ENCODE measurements at places on chromosomes 3 and 15.

- DNase-seq = peak; percentile 86
These were observed 924 bp upstream of the SIN3A start for GRCh38 chr15:75452364-75452864.

DNA sequence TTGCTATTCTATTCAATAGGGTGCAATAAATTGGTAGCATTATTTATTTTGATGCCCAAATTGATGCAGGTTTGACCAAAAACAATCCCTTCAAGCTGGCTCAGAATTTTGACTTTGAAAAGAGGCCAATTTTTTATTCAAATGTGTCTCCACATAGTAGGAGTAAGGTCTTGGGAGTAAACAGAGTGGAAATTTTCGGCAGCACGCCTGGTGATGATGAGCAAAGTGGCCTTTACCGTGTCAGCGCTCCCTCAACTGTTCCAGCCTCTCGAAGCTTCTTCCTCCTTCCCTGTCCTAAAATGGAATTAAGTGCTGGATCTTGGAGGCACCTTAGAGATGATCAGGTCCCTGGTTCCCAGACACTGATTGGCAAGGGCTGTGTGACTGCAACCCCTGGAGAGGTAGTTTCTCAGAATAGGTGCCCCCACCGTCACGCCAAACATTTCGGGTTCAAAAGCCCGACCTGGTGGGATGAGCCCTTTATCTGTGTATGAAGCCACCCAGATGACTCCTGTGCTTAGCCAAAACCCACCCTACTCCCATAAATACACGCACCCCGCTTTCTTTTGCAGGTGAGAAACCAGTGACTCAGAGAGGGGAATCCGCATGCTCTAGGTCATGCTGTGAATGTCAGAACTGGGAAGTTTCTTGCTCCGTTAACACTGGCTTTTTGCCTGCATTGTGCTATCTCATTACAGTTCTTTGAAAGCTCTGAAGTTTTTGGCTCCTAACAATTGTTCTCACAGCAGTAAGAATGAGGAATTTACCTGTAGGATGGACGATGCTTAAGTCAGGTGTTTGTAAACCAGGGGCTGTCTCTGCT, 89.1 kb downstream of the CRYGS start:
- no peak for DNase-seq

DNA sequence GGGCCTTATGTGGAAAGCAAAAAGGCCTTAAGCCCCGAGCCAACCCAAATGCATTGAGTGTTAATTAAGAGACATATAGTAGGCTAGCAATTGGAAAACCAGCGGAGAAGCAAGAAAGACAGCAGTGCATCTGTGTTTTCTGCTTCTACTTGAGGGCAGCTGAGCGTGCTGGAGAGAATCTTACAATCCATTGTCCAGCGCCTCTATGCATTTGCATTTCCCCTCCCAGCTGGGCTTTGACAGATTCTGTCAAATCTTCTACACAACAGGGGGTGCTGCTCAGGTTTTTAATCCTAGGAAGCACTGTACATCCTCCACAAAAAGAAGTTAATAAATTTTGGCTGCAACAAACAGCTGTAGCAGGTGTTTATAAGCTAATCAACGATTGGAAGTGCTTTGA, 23.9 kb downstream of the SSR3 start:
- no peak for DNase-seq

- DNase-seq = no peak
These were observed 8.7 kb downstream of the SPINT1 start for GRCh38 chr15:40852529-40852928.

DNA sequence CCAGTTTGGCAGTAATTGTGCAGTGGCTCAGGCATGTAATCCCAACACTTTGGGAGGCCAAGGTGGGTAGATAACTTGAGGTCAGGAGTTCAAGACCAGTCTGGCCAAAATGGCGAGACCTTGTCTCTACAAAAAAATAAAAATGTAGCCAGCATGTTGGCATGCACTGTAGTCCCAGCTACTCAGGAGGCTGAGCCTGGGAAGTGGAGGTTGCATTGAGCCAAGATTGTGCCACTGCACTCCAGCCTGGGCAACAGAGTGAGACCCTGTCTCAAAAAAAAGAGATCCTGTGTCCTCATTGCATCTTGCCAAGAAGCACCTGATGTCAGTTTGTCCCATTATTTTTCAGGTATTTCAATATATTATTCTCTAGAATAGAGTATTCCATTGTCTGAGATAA, 61.8 kb downstream of the CRTC3 start:
- DNase-seq = no peak

DNA sequence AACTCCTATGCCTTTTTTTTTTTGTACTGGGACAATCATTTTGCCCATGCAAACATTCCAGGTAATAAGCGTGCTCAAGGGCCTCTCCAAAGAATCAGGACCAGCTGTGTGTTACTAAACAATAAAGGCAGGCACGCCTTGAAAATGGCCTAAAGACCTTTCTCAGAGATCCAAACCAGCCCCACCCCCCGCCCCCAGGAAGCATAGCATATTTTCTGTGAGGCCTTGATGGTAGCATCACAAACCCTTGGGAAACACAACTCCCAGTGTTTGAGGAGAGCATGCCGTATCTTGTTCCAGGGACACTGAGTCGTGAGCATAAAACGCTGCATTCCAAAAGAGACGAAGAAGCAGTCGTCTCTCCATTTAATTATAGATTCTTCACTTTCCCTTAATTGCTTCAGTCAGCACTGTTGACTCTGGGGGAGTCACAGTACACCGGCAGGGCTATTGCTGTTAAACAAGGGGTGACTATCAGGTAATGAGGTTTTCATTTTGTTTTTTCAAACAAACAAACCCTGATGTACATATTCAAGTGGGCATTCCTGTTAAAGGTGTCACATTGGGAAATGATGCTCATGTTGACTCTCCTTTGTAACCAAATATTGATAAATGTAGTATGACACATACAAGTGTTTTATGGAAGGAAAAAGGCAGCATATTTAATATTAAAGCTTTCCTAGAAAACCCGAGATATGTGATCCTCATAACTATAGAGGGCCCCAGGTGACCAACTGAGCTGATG, 4.4 kb upstream of the TPM1 start:
- DNase-seq = no peak

DNA sequence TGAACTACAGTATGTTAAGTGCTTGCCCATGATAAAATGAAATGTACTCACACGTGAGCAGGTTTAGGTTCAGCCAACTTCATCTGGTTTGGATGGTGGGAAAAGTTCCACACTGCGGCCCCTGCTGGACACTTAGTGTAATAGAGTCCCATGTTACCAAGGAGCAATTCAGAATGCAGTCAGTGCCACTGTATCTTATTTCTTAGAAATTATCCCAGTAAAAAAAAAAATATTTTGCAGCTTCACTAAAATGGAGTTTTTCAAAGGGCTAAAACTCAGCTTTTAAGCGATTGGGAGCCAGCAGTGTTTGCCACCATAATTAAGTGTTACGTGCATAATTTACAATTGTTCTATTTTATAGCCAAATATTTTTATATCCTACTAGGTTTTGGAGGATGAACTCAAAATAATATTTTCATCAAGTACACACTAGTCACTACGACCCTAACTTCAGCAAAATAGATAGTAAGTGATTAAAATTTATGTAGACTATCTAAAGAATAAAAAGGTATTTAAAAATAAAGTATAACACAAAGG, 371.7 kb upstream of the GBE1 start:
- peak; percentile 58 for DNase-seq

DNA sequence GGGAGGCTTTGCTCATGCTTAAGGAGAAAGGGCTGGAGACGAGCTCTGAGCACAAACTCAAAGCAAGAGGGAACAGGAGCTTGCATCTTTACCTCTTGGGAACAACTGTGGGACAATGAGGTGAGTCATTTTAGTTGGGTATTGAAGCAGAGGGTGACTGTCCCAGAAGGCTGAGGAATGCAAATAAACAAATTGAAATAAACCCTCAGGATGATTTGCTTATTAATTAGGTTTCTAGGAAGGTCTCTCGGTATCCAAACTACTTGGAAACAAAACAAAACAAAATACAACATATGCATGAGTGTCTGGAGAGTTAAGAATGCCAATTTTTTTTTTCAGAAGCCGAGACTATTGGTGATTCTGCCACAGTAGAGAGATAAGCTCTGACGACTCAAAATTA, 38.4 kb upstream of the CACNA2D3 start:
- DNase-seq = no peak

DNA sequence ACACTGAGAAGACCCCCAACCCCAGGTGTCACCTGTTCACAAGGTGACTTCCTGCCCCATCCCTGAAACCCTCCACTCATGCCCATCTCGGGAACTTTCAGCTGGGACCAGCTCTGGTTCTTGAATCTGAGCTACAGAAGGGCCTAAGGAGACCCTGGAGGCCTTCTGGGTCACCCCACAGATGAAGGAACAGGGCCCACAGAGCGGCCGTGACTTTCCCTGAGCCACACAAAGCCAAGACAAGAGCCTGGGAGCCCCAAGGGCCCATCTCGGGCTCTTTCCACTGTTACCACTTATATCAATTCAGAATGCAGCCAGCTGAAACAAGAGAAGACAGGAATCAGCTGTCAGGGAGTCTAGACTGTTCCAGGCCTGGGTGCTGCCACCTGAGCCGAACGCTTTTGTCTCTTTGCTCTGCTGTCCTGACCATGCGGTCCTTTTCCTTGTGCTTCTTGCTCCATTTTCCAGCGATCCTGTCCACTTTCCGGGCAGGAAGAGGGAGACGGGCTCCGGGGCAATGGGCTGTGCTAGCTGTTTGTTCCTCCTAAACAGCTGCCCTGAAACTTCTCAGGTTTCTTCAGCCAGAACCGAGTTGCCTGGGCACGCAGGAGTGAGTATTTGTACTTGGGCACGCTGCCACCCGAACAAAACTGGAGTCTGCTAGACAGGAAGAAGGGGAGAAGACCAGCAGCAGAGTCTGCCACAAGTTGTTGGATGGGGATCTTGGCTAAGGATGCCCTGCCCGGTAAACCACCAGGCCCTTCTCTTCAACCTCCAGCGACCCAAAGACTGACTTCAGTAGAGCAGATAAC, 28.0 kb upstream of the PIGZ start:
- DNase-seq = no peak

DNA sequence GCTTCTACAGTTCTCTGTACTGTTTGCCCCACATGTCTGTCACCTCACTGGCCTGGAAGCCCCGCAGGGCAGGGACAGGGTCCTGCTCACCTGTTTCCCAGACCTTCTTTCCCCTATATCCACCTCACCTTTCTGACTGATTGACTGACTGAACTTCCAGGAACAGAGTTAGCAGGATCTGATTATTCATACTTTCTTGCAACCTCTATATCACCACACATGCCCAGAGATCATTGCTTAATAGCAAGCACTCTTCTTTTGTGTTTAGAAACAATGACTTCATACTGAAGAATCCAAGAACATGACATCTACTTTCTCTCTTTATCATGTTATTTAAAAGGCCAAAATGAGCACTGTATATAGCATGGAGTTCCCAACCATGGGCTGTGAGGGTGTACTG, 18.0 kb upstream of the CLEC3B start:
- DNase-seq = no peak

DNA sequence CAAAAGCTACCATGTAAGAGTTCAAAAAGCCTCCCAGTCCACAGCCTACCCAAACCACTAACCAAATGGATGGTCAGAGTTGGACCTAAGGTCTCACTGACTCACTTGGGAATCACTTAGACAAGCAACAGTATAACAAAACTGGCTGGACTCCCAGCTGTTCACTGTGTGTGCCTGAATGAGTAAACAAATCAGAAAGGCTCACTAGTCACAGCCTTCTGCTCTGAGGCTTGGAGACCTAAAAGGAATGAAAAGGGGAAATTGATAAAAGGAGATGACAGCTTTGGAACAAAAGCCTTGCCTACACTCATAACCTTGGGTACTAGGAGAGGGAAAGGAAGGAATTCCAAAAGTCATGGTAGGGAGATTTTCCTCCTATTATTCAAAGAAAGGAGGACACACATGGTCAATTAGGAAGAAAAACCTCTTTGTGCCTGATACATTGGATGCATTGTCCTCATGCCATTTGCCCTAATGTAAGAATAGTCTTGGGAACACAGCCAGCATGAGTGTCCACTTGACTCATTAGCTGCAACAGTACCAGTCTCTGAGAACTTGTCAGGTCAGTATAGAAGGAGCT, 92.3 kb downstream of the FRMD5 start:
- no peak for DNase-seq

DNA sequence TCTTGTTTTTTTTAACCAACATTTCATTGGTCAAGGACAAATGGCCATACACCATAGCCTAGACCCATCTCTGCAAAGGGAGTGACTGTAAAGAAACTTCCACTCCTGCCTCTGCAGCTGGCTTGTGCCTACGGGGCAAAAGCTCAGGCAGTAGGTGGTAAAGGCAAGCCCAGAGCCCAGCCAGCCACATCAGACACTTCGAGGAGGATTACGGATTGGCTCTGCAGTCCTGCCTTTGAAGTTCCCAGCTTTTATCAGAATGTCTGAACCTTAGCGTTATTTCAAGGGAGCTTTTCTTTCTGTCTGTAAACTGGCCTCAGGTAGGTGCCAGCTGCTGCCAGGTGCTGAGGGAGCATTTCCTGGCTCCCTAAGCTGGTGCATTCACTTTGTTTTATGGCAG, 15.6 kb downstream of the ZNF710 start:
- no peak for DNase-seq

DNA sequence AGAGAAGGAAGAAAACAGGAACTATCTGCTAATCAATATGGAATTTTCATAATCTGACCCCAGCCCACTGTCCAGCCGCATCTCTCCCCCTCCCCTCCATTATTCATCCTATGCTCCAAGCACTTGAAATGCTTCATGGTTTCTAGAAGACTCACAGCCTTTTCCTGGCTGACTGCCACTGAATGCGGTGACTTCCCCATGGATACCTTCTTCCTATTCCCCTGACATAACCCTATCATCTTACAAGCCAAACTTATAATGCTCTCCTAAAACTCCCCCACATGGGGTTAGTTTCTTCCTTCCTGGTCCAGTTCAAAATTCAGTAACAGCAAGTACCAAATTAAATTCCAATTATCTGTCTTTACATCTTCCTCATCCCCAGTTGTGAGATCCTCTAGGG, 31.2 kb upstream of the PTX3 start:
- no peak for DNase-seq

DNA sequence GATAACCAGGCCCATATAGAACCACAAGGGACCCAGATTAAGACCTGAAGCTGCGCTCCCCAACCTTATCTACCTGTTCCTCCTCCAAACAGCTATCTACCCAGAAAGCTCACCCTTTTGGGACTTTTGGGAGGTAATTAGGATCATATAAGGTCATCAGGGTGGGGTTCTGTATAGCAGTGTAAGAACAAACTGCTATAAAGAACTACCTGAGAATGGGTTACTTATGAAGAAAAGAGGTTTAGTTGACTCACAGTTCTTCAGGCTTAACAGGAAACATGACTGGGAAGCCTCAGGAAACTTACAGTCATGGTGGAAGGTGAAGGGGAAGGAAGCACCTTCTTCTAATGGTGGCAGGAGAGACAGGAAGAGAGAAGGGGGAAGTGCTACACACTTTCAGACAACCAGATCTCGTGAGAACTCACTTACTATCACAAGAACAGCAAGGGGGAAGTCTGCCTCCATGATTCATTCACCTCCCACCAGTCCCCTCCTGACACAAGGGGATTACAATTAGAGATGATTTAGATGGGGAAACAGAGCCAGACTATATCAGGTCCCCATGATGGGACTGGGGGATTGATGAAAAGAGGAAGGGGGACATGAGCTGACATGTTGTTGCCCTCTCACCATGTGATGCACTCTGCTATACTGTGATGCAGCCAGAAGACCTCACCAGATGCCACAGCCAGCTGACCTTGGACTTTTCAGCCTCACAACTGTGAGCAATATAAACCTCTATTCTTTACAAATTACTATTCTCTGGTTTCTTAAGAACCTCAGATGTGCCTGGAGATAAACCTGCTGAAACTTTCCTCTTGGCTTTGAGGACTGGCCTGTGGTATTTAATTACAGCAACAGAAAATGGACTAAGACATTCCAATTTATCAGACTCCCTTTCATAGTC, 15.3 kb upstream of the FMN1 start:
- peak; percentile 93 for DNase-seq
